ENCODE measurements at places on chromosomes 4 and X. TPM values are rescaled to one million over a fixed set of nuclear protein-coding genes. Genes with fewer than 3 reads are reported as not detected.

The CSAG1 gene
- not detected for total RNA-seq

The TEX11 gene
- total RNA-seq, result not detected

The ARHGAP6 gene
- 0.10 TPM for total RNA-seq

The GRID2 gene
- total RNA-seq, result not detected

The UCP1 gene
- not detected for total RNA-seq

The USP51 gene
- total RNA-seq, result 0.79 TPM

The CORIN gene
- total RNA-seq, result 0.10 TPM

The SORBS2 gene
- total RNA-seq, result 188 TPM

The EBP gene
- 79.9 TPM for total RNA-seq

The SH3BP2 gene
- 31.6 TPM for total RNA-seq

The WWC2 gene
- 23.5 TPM for total RNA-seq

The ZAR1 gene
- not detected for total RNA-seq

The CCDC160 gene
- total RNA-seq, result not detected

The PLXNB3 gene
- 3.5 TPM for total RNA-seq

The SPANXA2 gene
- total RNA-seq, result not detected

The LUZP4 gene
- not detected for total RNA-seq

The CYBB gene
- total RNA-seq, result not detected

The SHROOM4 gene
- total RNA-seq, result 45.8 TPM

The PF4V1 gene
- total RNA-seq, result not detected

Measured in mammary microvascular endothelial cell (primary cell).